ENCODE measurements at places on chromosomes 5 and 9.

- DNase-seq: no peak
These were observed 51.4 kb downstream of the ARRDC3 start for GRCh38 chr5:91331705-91332104.

DNA sequence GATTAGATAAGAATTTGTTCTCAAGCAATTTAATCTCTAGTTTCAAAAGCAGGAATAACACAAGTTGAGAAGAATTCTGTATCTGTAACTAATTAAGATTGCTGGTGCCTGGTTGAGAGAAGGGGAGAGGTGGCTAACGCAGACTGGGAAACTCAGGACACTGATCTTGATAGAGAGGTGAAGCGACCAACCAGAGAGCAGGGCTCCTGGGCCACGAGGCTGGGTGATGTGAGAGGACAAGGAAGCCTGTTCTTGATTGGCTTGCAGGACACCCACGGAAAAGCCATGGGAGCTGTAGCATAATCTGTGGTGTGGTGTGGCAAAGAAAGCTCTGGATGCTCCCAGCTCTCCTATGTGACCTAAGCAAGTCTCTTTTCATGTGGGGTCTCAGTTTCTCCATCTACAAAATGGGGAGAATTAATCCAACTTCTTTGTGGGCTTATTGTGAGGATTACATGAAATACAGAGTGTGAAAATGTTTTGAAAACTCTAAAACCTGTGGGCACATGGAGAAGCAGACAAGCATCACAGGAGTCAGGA, 594.1 kb upstream of the BRINP1 start:
- no peak for DNase-seq

DNA sequence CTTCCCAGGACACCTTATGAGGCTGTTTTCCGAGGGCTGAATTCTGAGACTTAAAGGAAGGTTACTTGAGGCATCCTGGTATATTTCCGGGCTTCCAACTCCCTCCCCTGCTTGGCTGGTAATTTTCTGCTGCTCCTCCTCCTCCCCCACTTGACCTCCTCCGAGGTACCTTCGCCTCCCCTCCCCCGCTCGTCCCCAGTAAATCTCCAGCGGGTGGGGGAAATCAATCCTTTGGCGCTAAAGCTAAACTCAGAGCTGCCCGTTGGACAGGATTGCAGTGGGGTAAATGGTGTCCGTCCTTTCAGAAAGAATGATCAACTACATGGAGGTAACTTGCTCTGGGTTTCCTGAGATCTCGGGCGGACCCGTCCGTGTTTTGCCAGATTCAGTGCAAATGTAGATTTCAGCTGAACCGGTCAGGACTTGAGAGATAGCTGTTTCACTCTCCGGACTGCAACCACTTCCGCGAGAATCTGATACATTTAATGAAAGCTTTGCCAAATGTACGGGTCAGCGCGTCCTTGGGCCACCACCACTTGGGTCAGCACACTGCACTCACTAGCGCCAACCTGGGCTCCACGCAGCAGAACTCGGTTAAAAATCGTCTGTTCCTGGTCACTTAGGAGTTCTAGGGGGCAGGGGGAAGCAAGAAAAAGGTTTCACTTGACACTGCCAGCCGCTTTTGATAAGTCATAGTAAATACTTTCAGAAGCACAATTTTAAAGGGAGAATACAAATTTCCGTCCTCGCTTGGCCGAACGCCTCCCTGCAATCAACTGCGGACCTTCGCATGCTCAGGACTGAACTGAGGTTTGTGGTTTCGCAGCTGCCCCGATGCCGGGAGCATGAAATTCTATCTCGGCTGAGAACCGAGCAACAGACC, 4.6 kb upstream of the ISL1 start:
- no peak for DNase-seq

GRCh38 chr5:6371079-6371810, 7.1 kb downstream of the MED10 start:
- no peak for DNase-seq

DNA sequence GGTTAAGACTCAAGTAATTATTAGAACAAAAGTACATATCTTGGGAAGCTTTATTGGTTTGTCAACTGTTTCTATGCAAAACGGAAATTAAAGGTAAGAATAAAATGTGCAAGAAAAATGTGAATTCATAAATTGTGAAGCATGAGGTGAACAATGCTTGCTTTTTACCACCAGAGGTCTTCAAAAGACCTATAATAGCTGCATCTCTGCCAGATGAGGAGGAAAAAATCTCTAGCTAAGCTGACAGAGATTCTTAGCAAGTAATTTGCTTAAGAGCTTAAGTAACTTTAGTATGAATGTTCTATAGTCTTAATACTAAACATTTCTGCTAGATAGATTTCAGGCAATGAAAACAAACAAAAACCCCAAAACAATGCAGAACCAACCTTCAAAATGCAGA, 54.1 kb downstream of the MRPS30 start:
- DNase-seq: no peak

GRCh38 chr5:147567917-147568598, 58.2 kb upstream of the DPYSL3 start:
- no peak for DNase-seq

DNA sequence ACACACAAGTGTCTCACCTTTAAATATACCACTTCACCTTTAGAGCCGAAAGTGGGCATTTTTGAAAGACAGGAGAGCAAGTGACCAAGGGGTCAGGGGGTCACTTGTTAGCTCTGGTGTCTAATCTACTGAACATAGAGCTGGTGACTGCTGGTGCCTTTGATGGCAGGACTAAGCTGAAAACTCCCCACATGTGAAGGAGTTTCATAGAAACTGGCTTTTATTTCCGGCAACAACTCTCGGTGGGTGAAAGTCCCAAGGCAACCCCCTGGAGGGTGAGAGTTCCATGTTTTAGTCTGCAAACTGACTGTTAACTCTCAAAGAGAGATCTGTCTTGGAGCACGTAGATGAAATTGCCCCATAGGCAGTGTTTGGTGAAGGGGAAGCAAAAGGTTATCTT, 466.9 kb downstream of the DMRTA1 start:
- no peak for DNase-seq

GRCh38 chr5:75279321-75279720, 42.6 kb upstream of the ANKRD31 start:
- DNase-seq: no peak

- DNase-seq: no peak
These were observed 3.9 kb downstream of the NIPAL4 start for GRCh38 chr5:157463621-157464518.

DNA sequence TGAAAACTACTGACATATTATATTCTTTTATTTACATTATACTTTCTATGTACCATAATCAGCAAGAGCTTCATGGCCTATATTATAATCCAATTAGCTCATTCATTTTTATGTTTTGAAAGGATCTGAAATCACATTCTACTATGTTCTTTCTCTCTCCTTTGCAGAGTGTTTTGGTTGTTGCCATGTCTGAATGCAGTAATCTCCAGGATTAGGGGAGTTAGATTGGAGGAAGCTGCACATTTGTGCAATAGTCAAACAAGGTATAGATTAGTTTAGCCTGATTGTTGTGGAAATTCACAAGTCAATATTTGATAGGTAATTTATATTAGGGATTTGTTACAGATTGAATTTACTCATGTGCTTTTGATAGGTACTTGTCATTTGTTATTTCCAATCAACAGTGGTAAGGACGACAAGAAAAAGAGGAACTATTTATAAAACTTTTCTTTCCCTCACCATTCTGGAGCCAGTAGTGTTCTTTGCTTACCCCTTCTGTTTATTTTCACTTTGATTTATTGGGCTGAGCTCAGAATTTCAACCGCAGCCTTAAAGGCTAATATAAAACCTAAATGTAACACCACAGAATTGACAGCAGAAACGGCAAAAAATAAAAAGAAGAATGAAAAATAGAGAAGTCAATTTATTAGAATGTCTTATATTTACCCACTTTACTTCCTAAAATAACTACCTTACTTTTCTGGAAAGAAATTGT, 597.0 kb downstream of the CHSY3 start:
- no peak for DNase-seq

- DNase-seq: no peak
These were observed 2.1 kb upstream of the HSPA4 start for GRCh38 chr5:133049726-133050048.

GRCh38 chr9:34098307-34098706, 28.2 kb downstream of the DCAF12 start:
- no peak for DNase-seq

DNA sequence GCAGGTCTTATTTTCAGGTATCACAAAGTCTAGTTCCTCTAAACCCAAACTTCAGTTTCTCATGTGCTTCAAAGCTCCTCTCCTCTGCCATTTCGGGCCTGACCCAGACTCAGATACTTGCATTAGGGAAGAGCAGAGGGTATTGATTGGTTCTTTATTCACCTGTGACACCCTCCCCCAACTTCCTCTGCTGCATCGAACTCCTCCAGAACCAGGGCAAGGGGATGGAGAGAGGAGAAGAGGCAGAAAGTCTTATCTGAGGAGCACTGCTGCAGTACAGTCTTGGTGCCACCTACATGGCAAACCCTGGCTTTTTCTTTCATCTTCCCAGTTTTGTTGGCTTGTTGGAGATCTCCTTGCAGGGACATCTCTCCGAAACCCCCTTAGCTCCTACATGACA, 96.0 kb upstream of the OSMR start:
- DNase-seq: no peak

GRCh38 chr9:114310471-114311450, 12.1 kb upstream of the ORM1 start:
- DNase-seq: no peak

- no peak for DNase-seq
These were observed 928 bp downstream of the HACD4 start for GRCh38 chr9:21030389-21031035.

GRCh38 chr5:142876817-142877216, 106.6 kb downstream of the ARHGAP26 start:
- DNase-seq: no peak

DNA sequence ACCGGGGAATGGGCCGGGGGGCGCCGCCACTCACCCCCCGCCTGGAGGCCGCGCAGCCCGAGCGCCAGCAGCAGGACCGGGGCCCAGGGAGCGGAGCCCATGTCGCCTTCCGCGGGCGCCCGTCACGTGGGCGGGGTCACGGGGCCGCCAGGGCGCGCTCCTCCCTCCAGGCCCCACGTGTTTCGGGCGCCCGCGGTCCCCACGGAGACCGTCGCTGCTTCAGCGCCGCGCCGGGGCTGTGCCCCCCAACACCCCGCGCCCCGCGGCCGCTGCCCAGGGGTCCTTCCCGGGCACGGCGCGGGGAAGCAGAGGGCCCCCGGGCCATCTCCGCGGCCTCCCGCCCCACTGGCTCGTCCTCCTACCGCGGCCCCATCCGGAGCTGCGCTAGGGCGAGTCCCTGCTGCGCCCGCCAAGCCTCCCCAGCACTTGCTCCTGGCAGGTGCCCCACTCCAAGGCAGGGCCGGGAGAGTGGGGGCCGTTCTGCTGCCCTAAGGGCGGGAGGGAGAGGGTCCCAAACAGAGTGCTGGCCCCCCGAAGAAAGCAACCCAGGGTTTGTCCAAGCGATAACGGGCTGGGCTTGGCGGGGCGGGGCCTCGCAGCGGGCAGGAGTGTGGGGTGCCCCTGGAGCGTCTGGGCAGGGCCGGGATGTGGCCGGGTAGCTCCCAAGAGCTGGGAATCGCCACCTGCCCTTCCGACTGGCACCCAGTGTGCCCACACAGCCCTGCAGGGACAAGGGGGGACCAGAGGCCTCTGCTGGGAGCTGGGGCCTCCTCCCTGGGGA, at the start of gene DPP7:
Gene DPP7, minus strand, starts transcription at position 121 of the 781 bp plus-strand sequence. Its CDS starts 20 bp downstream, at position 101.
- peak; percentile 79 for DNase-seq
